ENCODE measurements at places on chromosomes 13 and 19.

GRCh38 chr19:11457115-11457514 is 21.7 kb downstream of the PRKCSH start:
- DNase-seq = no peak

GRCh38 chr13:99264051-99264450 is 5.9 kb upstream of the GPR18 start:
- DNase-seq = no peak

DNA sequence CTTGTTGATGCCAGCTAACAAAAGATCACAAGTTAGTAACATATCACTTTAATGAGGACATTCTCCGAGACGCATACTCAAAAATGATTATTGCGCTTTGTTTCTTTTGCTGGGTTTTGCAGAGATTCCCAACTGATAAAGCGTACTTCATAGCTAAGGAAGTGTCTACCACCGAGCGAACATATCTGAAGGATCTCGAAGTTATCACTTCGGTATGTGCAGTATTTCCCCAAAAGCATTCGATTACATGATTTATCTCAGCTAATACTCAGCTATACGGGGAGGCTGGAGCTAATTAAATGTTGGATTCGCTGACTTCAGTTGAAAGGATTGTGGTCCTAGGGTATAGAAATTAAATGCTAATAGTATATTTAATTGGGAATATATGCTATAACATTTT is 166.3 kb downstream of the STK24 start:
- no peak for DNase-seq

DNA sequence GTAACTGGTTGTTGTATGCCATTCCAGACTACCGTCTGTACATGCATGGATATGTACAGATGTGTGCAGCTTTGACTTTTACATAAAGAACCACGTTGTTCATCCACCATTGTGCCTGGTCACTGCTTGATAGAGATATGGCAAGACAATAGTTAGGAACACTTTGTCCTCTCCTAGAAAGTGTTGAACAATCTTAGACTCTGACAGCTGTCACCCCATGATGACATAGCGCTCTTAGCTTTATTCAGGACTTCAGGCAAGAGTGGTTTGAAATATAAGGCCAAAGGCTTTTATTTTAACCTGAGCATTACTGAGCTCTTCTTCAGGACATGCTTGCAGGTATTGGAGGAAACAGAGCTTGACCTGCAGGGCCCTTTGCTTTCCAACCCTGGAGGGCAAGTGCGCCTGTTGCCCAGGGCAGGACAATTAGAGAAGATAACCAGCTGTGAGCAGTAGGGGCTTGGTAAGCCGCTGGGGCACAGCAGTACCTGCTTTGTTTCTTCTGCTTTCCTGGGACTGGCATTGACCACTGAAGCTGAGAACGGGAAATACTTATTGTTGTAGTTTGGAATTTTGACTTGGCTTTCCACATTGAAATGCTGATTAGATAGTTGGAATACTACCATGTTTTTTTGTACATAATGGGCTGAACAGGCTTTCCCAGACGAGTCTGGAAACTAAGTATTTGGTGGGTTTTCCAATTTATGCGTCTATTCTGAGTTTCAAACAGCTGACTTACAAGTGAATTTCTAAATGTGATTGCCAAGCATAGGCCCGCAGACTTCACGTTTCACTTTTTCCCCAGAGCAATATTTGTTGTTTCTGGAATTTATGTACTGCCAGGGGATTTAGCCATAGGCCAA is 51.1 kb downstream of the GARRE1 start:
- no peak for DNase-seq

DNA sequence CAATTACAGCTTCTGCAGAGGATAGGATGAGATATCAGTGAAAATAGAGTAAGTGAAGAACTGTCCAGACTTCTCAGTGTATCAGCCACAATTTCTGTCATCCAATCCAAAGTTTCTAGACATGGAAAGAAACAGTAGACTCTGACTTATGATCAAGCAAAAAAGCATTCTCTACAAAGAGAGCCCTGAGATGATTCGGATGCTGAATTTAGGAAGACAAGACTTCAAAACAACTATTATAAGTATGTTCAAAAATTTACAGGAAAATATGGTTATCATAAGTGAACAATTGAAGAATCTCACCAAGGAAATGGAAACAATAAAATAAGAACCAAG is 238.2 kb upstream of the IRS2 start:
- DNase-seq = no peak

DNA sequence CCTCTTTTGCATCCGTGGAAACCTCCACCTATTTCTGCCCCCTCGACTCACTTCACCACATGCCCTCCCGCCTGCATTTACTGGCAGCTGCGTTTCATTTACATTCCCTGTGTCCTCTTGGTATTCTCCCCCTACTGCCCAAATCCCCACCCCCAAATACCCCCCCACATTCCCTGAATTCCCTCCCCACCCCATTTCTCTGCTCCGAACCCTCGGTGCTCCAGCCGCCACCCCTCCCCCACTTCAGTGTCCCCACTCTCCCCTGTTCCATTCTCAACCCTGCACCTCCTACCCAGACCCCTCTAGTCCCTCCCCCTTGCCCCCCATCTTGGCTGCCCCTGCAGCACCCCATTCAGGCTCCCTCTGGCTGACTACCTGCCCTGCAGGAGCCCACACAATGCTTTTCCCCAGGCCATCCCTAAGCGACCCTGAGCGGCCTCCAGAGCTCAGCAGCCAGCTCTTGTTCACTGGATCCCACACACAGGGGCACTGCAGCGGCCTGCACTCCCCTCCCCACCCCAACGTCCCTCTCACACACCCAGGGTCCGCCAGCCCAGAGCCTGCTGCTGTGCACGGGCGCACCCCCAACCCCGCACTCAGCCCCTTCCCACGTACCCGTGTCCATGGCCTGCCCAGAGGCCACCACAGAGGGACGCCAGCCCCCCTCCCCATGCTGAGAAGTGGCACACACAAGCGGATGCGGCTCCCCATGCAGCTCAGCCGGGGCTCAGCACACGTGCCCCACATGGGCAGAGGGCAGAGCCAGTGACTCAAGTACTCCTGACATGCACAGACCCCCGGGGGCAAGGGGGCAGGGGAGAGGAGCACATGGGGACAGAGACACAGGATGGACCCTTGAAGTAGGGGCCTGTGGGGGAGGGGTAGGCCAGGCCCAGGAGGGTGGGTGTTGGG is 26.3 kb downstream of the SHANK1 start:
- DNase-seq = no peak

GRCh38 chr13:35702316-35702715 is 225.8 kb upstream of the MAB21L1 start:
- DNase-seq = no peak

- DNase-seq = no peak
Measured at GRCh38 chr13:113089693-113090414, 15.7 kb upstream of the F7 start.

DNA sequence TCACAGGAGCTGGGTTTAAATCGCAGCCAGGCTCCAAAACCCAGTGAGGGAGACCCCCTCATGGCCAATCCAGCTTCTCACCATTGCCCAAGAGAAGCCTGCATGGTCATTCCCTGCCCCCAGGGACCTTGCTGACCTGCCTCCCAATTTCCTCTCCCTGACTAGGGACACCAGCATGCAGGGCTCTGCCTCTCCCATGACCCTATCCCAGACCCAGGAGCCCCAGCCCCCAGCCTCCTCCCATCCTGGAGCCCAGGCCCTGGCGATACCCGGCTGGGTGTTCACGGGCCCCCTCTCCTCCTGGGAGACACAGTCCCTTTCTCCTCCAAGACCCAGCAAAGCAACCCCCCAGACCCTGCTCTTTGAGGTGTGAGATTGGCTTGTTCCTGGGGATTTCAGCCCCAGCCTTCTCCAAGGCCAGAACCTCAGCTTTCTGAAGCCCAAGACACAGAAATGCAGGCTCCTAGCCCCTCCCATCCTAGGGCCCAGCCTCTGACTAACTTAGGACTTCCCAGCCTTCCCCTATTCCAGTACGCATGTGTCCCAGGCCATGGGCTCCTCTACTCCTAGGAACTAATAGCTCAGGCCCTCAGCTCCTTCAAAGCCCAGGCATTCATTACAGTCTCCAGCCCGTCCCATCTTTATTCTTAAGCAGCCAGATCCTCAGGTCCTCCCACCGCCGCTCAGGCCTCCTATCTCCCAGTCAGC is 1.1 kb downstream of the GYS1 start:
- no peak for DNase-seq

DNA sequence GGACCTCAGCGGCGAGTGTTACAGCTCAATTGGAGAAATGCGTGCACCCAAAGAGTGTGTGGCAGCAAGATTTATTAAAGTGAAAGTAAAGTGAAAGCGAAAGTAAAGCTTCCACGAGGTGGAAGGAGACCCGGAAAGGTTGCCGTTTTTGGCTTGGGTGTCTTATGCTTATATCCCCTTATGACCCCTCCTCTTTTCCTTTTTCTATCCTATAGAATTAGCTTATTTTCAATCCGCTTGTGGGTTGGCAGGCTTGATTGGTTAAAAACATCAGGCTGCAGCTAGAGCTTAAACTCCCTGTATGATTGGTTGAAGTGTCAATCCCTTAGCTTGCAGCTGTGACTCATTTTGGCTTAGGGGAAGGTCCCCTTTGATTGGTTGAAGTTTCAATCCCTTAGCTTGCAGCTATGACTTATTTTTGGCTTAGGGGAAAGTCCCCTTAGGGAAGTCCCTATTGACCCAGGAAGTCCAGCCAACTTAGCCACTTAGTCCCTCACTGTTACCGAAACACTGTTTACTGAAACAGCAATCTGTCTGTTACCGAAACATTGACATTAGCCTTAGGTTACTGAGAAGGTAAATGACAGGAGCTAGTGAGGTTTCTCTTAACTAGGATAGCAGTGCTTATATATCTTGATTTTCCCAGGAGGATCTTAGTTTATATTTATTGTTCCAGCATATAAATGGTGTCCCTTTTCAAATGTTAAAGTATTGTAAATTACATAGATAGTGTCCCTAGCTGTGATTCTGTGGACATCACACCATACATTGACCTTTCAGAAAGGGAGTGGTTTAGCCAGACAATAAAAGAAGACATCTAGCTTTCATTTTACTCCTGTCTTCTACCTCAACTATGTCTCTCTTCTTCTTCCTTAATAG is 575.8 kb downstream of the DACH1 start:
- peak; percentile 34 for DNase-seq

DNA sequence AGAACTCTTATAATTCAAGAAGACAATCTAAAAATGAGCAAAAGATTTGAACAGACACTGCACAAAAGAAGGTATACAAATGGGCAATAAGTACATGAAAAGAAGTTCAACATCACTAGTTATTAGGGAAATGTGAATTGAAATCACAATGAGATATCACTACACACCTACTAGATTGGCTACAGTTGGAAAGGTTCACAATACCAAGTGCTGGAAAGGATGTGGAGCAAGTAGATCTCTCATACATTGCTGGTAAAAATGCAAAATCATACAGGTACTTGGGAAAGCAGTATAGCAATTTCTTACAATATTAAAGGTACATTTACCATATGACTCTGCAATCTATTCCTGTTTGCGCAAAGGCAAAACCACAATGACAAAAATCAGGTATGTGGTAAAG is 145.7 kb downstream of the LHFPL6 start:
- DNase-seq = no peak

DNA sequence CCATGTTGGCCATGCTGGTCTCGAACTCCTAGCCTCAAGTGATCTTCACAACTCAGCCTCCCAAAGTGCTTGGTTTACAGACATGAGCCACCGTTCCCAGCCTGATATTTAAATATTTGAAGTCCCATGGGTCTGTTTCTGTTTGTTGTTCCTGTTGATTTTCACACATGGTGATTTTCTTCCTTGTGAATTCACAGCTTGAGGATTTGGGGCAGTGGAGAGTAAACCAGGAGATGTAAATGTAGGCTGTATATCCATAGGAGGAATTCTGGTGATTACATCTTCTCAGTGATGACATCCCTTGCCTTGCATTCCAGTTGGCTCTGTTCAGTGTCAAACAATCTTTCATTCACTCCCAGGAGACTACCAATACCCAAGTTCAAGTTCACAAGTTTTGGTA is 471.9 kb downstream of the KCTD12 start:
- no peak for DNase-seq

DNA sequence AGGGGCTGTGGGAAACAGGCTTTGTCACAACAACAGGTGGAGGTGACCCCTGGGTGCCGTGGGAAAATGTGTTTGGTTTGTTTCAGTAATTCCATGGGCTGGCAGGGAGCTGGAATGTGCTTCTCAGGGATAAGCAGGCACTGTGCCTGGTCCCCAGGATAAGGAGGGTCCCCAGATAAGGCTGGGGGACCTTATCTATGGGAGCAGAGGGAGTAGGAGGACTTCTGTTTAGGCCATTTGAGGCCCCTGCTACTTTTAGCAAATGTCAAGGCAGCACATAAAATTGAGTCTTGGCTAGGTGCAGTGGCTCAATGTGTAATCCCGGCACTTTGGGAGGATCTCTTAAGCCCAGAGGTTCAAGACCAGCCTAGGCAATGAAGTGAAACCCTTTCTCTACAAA is 59.5 kb downstream of the KCNC3 start:
- DNase-seq = no peak

GRCh38 chr13:44440046-44440608 is 66.5 kb downstream of the SERP2 start:
- no peak for DNase-seq

- DNase-seq = no peak
Measured at GRCh38 chr13:36130552-36131221, 495 bp downstream of the DCLK1 start.

DNA sequence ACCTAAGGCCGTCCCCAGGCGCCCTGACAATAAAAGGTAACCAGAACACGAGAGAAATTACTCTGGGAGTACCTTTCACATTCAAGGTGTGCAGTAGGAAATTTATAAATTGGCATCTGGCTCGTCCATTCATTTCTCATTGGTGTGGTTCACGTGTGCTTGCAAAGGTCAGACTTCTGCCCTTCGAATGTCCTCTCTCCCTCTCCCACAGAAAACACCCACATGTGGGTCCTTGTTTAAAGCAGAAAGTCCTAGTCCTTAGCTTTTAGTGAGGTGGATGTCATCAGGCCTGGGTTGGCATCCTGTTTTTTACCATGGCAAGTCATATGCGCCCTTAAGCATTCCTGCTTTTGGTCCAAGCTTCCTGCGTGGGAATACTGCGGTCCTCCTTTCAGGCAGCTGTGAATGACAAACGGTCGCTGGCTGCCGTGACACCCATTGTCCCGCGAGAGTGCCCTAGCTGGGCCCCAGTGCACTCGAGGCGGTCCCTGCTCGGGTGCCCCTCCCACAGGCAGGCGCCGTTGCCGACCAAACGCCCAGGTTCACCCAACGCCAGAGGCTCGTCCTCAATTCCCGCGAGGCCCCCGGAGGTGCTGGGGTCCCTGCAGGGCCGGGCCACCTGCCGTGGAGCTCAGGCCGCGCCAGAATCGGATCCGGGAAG is at the start of gene NUDT19:
NUDT19 (plus strand) TSS at position 531 of the 661 bp plus-strand sequence. CDS start 140 bp downstream, outside the sequence.
- peak; percentile 91 for DNase-seq

DNA sequence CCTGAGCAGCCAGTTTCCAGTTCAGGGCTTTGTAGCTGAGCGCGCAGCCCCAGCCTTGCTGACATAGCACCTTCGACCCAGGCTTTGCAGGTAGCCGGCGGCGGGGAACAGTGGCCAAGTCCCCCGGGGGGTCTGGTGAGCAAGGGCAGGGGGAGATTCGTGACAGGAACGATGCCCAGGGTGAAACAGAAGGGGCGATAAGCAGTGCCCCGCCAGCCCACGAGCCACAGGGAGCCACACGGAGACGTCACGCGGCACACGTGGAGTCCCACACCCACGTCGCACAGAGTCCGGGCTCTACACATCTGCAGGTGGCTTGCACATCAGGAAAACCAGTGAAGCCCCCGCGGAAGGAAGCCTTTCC is 127.2 kb downstream of the SOX1 start:
- DNase-seq = no peak

GRCh38 chr19:47075179-47075810 is 26.9 kb upstream of the TMEM160 start:
- no peak for DNase-seq

- no peak for DNase-seq
Measured at GRCh38 chr13:72097568-72097967, 230.6 kb upstream of the DACH1 start.

GRCh38 chr19:38211151-38211591 is 12.9 kb downstream of the DPF1 start:
- no peak for DNase-seq

Measured in activated CD4-positive, alpha-beta T cell treated with anti-CD3 and anti-CD28 coated beads for 48 hours (primary cell).